Bronchial epithelial cell (primary cell): ENCODE measurements at places on chromosomes 4 and X.

DNA sequence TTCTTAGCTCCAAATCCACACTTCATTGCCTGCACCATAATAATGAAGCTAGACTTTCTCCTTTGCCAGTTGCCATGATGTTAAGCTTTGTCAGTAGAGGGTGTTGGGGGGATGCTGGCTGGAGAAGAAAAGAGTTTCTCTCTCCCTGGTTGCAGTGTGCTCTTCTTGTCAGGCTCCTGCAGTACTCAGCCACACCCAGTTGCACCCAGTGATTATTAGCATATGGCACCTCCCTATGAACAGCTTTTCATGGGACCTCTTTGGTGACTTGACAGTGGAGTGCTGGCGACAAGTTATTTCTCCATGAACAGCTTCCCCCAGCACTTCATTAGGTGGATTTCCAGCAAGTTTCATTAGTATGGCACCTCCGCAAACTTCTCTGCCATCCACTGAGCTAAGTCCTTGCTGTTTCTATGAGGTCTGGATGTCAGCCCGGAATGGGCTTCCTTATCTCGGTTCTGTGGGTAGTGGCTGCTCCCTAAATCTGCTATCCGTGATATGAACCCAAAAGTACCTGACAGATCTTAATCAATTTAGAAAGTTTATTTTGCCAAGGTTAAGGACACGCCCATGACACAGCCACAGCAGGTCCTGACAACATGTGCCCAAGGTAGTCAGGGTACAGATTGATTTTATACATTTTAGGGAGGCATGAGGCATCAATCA, 18.8 kb upstream of the OTUD4 start:
- no peak for DNase-seq

DNA sequence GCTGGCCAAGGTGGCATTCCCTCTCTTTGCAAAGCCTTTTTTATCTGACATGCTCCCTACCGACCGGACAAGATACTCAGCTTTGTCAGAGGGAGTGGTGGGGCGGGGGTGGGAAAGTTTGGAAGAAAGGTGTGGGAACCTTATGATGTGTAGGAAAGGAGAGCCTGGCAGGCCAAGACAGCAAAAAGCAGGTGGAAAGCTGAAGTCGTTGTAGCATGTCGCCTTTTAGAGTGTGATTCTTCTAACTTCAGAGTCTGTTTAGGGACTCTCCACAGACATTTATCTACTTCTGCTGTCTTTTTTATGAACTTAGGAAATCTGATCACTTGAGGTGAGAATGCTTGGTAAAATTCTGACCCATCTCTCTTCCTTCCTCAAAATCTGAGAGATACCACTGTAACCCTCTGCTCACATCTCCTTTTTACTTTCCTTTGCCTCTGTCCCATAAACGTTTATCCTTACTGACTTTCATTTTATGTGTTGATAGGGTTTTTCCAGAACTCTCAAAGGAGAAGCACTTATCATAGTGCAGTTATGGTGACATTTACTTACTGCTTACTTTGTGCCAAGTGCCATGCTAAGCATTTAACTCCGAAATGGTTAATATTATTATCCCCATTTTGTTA, 8.2 kb upstream of the RUFY3 start:
- peak; percentile 35 for DNase-seq

DNA sequence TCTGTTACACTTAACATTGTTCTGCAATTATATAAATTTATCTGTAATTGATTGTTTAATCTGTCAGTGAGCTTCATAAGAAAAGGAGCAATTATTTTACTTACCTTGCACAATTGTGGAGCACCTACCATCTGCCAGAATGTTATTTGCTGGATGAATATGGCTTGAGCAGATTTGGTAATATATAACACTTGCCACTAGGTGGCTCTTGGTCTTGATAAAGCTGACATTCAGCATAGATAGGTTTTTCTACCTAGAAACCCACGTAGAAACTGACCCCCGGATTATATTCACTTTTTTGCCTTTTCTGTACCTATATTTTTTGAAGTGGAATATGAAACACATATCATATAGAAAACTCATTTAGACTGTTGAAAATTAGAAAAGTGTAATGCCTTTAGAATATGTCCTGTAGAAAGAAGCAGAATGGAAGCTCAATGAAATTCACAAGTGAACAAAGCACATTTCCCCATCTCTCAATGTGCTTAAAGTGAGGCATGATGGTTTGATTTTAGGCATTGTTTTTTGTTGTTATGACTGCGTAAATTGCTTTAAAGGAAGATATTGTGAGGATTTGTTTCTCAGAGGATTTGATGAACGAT, 9.5 kb downstream of the RBPJ start:
- peak; percentile 68 for DNase-seq

DNA sequence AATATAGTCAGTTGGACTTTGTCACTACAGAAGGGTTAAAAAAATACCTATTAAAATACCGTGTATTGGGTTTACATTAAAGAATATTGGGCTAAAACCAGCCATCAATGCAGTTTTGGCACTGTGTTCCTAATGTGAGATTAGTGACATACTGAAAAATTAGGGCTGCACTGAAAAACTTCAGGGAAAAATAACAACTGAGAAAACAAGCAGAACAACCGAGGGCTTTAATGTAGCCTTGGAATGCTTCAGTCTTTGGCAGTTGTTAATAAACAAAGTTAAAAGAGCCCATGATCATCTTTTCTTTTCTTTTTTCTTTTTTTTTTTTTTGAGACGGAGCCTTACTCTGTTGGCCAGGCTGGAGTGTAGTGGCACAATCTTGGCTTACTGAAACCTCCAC, 12.4 kb downstream of the STAG2 start:
- DNase-seq, result no peak

GRCh38 chr4:42786350-42787078, 106.0 kb upstream of the GRXCR1 start:
- no peak for DNase-seq

- DNase-seq, result no peak
Measured at GRCh38 chrX:27519226-27519625, 56.1 kb upstream of the PPP4R3C start.

DNA sequence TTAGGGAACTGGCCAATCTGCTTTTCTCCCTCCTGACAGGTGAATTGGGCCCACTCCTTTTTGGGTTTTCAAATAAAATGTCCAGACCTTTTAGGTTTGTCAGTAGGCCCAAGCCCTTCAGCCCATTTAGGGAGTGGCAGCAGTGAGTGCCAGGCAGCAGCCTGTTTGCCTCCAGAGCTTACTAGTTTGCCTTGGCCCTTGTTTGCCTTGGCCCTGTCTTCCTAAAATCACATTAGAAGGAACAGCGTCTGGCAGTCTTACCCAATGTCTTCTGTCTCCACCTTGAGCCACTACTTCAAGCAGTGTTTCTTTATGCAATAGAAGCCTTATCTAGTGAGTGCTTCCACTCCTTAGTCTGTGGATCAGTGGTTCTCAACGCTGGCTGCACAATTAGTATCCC, 117.1 kb downstream of the TMEM164 start:
- no peak for DNase-seq

- peak; percentile 80 for DNase-seq
Measured at GRCh38 chr4:11748164-11748872, 319.6 kb upstream of the HS3ST1 start.

DNA sequence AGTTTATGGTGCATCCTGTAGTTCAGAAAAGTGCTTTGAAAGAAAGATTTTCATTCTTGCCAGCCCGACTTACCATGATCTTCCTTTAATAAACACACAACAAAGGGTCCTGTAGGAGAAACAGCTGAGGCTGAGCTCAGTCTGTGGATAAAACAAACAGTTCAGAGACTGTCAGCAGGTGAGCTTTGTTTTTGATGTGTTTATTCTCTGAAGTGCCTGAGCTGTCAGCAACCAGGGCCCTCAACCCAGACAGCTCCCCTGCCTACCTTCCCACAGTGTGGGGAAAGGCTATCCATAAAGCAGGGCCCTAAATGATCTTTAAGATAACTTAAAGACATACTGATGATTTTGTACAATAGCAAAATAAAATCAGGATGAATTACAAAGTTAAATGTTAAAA, 459.2 kb upstream of the GALNT7 start:
- no peak for DNase-seq

- DNase-seq, result no peak
Measured at GRCh38 chrX:36266155-36266554, 346.6 kb downstream of the CFAP47 start.

GRCh38 chr4:87657525-87657924, 7.4 kb downstream of the DMP1 start:
- DNase-seq, result peak; percentile 89

DNA sequence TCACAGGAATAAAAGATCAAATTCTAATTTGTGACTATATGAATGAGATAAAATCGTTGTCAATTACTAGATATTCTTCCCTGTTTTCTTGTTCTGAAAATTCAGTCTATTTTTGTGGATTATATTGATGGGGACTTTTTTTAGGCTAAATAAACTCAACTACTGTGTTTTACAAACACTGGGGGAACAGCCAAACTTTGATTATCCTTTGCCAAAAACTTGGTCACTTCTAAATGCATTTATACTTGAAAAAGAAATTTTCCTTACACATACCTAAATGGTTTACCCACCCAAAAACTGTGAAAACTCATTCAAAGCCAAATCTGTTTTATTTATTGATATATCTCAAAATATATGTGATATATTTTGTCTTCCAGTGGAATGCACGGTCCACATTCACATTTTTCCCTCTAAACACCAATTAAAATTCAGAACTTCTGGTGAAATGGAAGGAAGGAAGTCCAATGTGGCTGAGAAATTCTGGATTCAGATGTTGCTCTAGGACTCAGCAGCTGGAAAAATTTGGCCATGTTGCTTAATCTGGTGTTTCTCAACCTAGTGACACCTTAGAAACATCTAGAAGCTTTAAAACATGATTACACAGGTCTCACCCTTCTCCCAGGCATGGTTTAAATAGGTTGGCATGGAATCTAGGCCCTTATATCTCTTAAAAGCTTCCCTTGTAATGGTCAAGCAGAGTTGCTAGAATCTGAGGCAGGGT, 28.6 kb upstream of the ARHGAP24 start:
- no peak for DNase-seq

- DNase-seq, result no peak
Measured at GRCh38 chr4:70473679-70474078, 1.7 kb downstream of the MUC7 start.

GRCh38 chr4:164358400-164358799, 395.5 kb upstream of the SMIM31 start:
- DNase-seq, result no peak

DNA sequence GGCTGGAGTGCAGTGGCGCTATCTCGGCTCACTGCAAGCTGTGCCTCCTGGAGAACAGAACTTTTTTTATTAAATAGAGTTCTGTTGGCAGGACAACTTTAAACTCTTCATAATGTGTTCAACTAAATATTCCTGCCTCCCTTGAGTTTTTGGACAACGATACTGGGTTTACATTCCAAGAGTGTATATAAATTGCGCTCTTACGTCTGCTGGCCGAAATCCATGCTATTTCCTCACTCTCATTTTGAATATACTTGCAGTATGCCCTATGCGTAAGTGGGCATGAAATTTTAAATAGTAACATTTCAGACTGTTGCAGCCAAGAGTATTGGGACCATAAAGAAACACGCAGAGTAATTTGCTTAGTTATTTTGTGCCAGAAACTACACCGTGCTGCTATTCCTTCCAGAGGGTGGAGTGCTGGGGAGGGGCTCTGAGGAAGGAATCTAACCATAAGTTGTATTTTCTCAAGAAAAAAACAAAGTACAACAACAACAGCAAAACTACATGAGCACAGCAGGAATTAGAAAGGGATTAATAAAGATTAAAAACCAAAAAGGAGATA, 480.0 kb downstream of the NLGN4X start:
- DNase-seq, result no peak

GRCh38 chr4:48033825-48034413, 17.3 kb downstream of the NIPAL1 start:
- peak; percentile 35 for DNase-seq

- no peak for DNase-seq
Measured at GRCh38 chrX:30246769-30247489, at the start of gene MAGEB1. Gene MAGEB1, plus strand, starts transcription at chrX:30247146. Its CDS starts 3,348 bp downstream, at chrX:30250494.

- DNase-seq, result no peak
Measured at GRCh38 chr4:121951521-121952110, at the start of gene TRPC3. Gene TRPC3, minus strand, starts transcription at chr4:121952060. Its CDS starts 380 bp downstream, at chr4:121951680.

DNA sequence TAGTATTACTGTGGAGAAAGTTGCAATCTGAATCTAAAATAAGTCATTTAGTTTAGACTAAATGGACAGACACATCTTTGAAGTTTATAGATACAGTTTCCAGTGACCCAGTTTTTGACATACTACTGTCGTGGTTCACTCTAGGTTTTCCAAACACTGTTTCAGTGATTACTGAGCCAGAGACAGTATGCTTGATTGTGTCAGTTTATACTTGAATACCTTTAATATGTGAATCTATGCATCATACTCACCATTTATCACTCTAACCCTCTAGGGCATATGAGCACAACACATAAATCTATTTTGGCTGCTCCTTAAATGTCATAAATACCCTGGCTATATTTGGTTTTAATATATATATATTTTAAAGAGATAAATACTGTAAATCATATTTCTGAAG, 173.5 kb downstream of the GRID2 start:
- DNase-seq, result peak; percentile 3

DNA sequence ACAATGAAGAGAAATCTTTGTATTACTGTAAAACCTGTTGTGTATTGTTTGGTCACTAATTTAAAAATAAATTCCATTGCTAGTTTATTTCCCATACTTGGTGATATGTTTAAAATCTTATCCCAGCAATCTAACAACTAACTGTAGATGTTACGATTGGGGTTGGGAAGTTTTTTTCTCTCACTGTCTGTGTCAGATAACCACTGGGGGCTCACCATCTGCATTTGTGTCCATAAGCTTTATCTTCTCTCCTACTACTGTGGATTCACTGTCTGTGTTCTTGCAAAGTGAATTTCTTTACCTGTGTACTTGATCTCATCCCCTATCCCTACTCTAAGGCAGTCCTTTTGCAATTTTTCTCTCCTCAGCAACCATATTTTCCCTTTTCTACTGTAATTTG, 81.3 kb downstream of the STIM2 start:
- no peak for DNase-seq

DNA sequence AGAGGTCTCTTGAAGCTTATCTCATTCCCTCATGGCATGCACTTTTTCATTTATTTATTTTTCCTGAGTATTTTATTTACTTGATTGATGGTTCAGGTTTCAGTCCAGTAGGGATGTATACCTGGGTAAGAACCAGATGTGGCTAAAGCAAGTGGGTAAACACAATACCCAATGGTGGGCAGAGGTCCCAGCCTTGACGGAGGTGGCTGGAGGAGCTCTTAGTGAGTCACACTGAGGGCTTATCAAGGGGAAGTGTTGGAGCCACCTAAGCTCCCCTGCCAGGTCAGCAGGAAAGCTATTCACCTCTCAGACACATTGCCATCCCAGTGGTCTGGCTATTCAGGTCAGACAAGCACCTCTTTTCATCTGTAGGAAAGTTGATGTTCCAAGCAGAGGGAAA, 236.2 kb upstream of the MAGEB16 start:
- DNase-seq, result no peak

DNA sequence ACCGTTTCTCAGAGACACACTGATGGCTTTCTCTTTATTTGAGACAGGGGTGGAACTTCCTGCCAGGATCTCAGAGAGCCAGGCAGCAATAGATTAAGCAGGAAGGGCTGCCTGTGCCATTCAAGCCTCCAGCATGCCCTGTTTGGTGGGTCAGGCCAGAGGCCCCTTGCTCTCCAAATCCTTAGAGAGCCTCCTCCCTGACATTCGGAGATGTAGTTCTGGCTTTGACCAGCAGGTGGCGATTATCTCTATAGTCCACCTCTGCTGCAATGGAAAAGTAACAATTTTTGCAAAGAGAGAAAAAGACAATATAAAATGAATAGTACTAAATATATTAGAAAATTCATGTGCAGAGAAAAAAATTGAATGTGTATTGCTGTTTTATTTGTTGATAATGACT, 93.9 kb downstream of the NXF2B start:
- DNase-seq, result peak; percentile 15
